SK-N-DZ (cell line): ENCODE measurements at places on chromosomes 2 and 18.

- DNase-seq: no peak
Measured at GRCh38 chr2:21030983-21031968, 12.6 kb downstream of the APOB start.

DNA sequence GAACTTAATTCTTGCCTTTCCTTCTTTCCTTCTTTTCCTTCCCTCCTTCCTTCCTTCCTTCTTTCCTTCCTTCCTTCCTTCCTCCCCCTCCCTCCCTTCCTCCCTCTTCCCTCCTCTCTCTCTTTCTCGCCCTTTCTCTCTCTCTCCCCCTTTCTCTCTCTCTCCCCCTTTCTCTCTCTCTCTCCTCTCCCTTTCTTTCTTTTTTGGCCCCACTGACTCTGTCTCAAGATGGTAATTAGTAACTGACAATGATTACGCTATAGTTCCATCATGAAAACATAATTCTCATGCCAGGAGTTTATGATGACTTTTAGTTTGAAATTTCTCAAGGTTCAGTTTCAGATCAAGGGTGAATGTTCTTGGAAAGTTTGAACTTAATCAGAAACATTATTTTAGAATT, 14.8 kb upstream of the CTLA4 start:
- DNase-seq: no peak

DNA sequence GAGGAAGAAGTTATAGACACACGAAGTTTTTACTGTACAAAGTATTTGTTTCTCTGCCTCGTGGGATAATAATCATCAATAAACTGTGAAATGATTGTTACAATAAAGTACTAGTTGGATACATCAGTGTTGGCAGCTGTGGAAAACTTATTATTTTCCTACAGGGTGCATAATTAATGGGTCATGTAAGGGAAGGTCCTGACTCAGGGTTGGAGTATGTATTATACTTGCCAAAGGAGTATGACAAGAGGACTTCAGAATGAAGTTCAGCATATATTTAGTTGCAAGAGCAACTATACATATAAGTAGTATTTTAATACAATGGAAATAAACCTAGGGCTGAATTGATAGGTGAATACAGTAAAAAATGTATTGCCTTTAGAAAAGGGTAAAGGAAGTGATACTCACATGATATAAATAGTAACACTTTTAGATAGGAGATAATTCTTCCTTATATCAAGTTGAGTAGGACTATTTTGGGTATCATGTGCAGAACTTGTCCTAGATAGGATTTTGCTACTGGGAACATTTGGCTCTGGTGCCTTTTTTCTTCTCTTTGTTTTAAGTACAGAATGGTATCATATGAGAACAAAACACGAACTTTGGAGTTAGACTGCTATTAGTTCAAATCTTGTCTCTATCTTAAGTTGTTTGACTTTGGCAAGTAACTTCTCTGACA, 79.1 kb downstream of the PLCL1 start:
- no peak for DNase-seq

DNA sequence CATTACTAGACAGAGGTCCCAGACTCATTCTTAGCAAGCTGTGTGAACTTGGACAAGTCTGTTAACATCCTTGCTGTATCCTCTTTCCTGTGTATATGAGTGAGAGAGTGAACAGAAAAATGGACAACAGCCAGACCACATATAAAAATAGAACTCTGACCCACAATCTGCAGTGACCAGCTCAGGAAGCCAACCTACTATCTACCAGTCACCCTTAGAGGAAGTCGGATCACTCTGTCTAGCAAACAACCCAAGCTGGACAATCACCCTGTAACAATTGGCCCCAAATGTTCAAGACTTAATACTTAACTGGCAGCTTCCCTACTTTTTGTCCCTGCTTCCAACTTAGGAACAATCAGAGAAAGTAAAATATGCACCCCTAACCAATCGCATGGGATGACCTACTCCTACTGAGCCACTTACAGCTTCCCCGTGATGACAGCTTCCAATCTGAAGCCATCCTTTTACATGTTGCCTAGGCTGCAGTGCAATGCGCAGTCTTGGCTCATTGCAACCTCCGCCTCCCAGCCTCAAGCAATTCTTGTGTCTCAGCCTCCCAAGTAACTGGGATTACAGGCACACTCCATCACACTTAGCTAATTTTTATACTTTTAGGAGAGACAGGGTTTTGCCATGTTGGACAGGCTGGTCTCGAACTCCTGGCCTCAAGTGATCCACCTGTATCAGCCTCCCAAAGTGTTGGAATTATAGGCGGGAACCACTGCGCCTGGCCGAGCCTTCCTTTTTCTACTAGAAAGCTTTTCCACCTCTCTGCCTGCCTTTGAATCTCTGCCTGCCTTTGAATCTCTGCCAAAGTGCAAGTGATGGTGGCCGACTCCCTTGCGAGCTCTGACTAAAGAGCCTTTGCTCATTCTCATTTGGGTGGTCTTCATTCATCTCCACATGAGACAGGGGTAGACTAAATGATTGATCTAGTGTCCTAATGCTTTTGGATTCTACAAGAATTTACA, 158.3 kb upstream of the NDUFV2 start:
- DNase-seq: no peak

- DNase-seq: no peak
Measured at GRCh38 chr2:163732727-163733126, 3.1 kb downstream of the FIGN start.

GRCh38 chr2:153823880-153824279, 47.8 kb upstream of the GALNT13 start:
- DNase-seq: no peak

GRCh38 chr2:187499941-187500532, 52.0 kb upstream of the CALCRL start:
- DNase-seq: peak; percentile 62

- no peak for DNase-seq
Measured at GRCh38 chr18:79366177-79367094, 29.3 kb upstream of the NFATC1 start.

DNA sequence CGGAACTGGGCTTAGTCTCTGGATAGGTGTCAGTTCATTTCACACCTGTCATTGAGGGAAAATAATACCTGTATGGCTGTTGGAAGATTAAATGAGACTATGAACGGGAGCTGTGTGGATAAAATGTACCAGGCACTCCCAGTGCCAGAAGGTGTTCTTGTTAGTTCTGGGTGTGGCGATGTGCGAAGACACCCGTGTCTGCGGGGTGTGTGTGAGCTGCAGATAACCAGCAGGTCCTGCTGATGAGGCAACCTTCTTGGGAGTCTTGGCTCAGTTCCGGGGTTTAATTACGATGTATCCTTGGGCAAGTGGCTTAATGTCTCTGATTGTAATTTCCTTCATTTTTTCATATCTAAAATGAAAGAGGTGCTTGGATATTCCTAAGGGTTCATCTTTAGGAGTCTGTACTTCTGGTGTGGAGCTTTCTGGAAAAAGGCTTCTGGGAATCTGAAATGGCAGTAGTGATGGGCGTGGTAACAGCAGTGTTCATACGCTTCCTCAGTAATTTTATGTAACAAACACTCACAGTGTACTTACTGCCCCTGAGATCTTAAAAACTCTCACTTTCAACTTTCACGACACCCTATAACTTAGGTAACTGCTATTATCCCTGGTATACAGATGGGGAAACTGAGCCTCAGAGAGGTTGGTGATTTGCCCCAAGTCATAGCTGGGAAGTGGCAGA, 35.0 kb downstream of the NEDD4L start:
- no peak for DNase-seq

- no peak for DNase-seq
Measured at GRCh38 chr2:102435741-102436140, 12.8 kb downstream of the IL18RAP start.

DNA sequence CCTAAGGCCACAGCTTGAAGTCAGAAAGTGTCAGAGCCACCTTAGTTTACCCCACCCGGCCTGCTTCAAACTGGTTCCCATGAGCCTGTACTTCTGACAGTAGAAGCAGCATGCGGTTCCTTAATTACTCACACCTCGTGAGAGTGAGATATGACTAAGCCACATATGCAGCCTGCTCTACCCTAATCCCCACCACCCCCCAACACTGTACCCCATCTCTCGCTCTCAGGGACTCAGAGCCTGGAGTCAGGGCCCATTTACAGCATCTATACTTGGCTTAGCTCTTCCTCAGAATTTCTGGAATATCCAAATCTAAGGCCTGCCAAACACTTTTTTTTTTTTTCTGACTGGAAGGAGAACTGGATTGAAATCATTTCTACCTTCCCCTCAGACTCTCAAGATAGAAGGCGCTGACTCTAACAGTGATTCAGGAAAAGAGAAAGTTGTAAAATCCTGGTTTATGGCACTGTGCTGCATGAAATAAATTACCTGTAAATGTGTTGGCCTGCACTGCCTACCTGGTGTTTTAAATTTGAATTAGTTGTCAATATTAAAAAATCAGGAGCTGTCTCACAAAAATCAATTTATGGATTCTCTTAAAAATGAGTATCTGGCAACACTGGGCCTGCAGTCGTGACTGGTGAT, 360.0 kb downstream of the RND3 start:
- DNase-seq: no peak

- DNase-seq: no peak
Measured at GRCh38 chr2:128412181-128412871, 93.7 kb upstream of the HS6ST1 start.

GRCh38 chr2:99249951-99250350, 5.5 kb downstream of the LYG2 start:
- DNase-seq: no peak

- DNase-seq: no peak
Measured at GRCh38 chr2:76984359-76984758, 537.8 kb downstream of the LRRTM4 start.

- DNase-seq: no peak
Measured at GRCh38 chr2:237074211-237074993, 11.3 kb upstream of the COPS8 start.

DNA sequence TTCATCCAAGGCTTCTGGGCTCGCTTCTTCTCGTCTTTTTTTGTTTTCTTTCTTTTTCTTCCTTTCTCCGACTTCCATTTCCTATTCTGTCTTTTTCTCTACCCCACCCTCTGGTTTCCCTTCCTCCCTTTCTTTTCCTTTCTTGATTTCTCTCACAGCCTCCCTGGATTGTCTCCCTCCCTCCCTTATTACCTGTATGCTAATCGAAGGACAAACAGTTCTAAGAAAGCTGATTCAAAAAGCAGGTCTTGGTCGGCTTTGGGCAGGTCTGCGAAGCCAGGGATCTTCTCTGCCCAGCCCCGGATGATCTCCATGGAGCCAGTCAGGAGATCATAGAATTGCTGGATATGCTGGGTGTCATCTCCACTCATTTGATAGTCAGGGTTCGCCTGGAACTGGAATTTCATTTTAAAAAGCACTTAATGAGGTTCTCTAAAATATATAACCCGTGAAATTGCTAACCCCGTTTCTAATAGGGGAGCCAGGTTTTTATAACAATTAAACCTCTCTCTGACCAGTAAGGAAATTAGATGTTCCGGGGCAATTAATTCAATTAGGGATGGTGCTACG, 5.9 kb downstream of the NR4A2 start:
- DNase-seq: no peak

DNA sequence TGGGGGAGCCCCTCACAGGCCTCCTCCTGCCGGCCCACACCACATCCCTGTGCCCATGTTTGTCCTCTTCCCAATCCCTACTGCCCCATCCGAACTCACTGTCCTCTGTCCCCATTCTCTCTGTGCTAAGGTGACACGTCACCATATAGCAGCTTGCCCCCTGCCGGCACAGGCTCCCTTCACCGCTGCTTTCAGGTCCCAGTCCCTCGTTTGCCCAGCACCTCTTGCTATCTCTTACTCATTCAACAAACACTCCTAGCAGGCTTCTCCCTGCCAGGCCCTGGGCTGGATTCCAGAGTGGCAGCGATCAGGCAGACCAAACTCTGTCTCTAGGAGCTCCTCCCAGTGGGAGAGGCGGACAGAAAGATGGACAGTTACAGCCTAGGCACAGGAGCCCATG, 74.3 kb downstream of the TFCP2L1 start:
- DNase-seq: peak; percentile 10

GRCh38 chr2:60302377-60303126, 250.9 kb downstream of the BCL11A start:
- DNase-seq: no peak

DNA sequence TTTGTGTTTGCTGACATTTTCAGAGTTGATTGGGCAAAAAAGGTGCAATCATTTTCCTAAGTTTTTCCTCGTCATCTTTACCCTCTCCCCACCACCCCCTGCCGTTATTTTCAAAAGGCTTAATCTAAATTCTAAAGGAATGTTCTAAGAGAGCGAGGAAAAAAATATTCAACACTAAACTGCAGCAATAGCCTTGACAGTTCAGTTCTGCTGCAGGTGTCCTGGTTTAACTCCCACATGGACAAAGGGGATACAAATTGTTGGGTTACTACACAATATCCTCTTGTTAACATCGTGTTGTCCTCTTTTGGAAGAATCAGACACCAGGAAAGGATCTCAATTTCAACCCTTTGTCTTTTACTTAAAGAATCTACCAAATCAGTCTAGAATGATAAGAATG, 696.5 kb downstream of the NRXN1 start:
- DNase-seq: no peak

DNA sequence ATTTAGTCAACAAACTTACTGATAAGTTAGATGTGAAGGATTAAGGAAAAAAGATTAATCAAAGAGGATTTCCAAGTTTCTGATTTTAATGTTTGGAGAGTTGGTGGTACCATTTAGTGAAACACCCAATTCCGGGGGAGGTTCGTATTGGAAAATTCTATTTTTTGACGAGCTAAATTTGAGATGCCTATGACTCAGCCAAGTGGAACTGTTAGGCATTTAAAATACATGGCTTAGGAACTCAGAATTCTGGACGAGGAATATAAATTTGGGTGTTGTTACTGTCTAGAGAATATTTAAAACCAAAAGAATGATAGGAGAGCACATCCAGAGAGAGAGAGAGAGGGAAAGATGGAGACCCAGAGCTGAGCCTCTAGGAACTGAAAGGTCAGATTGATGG, 103.6 kb downstream of the TMX3 start:
- no peak for DNase-seq

DNA sequence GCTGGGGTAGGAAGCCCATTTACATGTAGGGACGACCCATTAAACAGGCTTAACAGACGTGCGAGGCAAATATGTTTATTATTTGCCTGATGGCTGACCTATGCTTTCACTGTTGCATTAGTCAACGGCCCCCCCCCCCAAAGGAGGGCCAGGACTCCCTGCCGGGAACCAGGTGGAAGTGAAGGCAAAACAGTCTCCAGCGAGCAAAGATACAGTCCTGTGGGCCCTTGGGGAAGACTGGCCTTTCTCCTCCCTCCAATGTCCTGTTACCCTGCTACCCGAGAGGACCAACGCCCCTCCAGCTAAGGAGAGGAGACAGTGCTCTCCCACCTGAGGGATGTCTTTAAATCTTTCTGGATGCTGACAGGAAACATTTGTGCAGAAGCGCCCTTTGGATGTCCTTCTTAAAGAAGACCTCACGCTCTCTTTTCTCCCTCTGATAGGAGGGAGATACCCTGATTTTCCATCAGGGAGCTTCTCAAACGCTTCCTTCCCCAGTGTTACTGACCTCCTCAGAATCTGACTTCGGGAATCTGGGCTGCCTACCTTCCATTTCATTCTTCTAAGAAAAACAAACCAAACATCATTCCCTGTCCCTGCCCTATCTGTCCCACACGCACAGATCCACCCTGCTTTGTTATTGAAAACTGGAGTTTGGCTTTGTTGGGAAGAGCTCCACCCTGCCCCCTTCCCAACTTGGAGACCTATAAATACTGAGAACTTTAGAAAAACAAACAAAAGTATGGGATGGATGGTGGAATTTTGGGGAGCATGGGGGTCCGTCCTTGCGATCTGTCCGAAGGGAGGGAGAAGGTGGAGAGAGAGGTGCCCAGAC, 135.9 kb upstream of the SIX3 start:
- DNase-seq: no peak
